ENCODE measurements at places on chromosomes 11 and 22. TPM values are rescaled to one million over a fixed set of nuclear protein-coding genes. Genes with fewer than 3 reads are reported as not detected.

GRCh38 chr11:29527391-29527936 lies 489.4 kb downstream of the KCNA4 start:
- no peaks in the 10 kb centered on the region for H3K36me3 ChIP-seq
- H3K4me3 ChIP-seq, result no peak overlapping the region
- H3K27ac ChIP-seq, result no peak overlapping the region
- DNase-seq, result no peak
- no peaks in the 10 kb centered on the region for H3K4me1 ChIP-seq
- H3K27me3 ChIP-seq, result no peaks in the 10 kb centered on the region

DNA sequence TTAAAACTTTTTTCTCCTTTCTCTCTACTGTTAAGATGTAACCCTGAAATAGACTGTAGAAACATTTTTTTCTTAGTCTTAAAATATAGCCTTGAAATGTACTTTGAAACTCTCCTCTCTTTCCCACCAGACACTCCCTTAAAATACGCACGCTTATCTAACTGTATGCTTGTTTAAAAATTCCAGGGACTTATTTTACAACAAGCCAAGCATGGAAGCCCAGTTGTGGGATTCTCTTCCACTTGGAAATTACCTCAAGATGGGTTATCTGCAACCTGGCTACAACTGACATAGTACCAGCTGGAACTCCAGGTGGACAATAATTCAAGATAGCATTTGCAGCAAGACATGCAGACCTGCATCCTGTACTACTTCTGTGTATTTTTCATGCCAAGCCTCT lies 12.1 kb upstream of the CHORDC1 start:
- H3K36me3 ChIP-seq, result no peaks in the 10 kb centered on the region
- H3K4me3 ChIP-seq, result no peak overlapping the region
- H3K27ac ChIP-seq, result no peak overlapping the region
- H3K27me3 ChIP-seq, result no peaks in the 10 kb centered on the region
- H3K4me1 ChIP-seq, result no peaks in the 10 kb centered on the region

- no peak overlapping the region for H3K27ac ChIP-seq
- no peaks in the 10 kb centered on the region for H3K27me3 ChIP-seq
- DNase-seq, result no peak
- no peaks in the 10 kb centered on the region for H3K4me1 ChIP-seq
- H3K4me3 ChIP-seq, result no peak overlapping the region
These were observed 140.3 kb downstream of the CADM1 start for GRCh38 chr11:115363921-115364320.

GRCh38 chr22:39617342-39617741 lies 46.8 kb downstream of the CACNA1I start:
- no peaks in the 10 kb centered on the region for H3K4me1 ChIP-seq
- H3K27me3 ChIP-seq, result peaks cover 73% of the 10 kb centered on the region
- H3K4me3 ChIP-seq, result no peak overlapping the region
- DNase-seq, result no peak
- H3K27ac ChIP-seq, result no peak overlapping the region

GRCh38 chr22:46062971-46063631 lies 86.1 kb upstream of the WNT7B start:
- no peaks in the 10 kb centered on the region for H3K36me3 ChIP-seq
- H3K27ac ChIP-seq, result peak overlapping the region; percentile 99
- DNase-seq, result peak; percentile 57
- H3K4me1 ChIP-seq, result peaks cover 95% of the 10 kb centered on the region
- no peak overlapping the region for H3K4me3 ChIP-seq
- H3K27me3 ChIP-seq, result no peaks in the 10 kb centered on the region

DNA sequence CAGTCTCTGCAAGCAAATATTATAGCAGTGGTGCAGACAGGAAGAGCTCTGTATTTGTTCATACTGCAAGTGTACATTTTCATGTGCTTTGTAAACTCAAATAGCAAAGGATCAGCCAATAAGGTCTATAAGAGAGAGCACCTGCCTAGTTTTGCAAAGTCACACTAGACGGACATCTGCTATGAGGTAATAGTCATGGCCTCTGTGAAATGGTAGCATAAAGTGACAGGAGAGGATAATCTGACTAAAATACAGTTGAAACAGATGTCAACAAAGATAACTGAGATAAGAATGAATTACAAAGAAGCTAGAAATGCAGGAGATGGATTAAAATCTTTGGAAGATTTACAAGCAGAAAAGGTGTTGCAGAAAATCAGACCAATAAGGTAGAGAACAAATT lies 70.6 kb upstream of the SPON1 start:
- no peaks in the 10 kb centered on the region for H3K4me1 ChIP-seq
- DNase-seq, result no peak
- H3K36me3 ChIP-seq, result no peaks in the 10 kb centered on the region
- no peak overlapping the region for H3K4me3 ChIP-seq
- no peaks in the 10 kb centered on the region for H3K27me3 ChIP-seq
- no peak overlapping the region for H3K27ac ChIP-seq

ASCL3 gene
- total RNA-seq, result not detected

DNA sequence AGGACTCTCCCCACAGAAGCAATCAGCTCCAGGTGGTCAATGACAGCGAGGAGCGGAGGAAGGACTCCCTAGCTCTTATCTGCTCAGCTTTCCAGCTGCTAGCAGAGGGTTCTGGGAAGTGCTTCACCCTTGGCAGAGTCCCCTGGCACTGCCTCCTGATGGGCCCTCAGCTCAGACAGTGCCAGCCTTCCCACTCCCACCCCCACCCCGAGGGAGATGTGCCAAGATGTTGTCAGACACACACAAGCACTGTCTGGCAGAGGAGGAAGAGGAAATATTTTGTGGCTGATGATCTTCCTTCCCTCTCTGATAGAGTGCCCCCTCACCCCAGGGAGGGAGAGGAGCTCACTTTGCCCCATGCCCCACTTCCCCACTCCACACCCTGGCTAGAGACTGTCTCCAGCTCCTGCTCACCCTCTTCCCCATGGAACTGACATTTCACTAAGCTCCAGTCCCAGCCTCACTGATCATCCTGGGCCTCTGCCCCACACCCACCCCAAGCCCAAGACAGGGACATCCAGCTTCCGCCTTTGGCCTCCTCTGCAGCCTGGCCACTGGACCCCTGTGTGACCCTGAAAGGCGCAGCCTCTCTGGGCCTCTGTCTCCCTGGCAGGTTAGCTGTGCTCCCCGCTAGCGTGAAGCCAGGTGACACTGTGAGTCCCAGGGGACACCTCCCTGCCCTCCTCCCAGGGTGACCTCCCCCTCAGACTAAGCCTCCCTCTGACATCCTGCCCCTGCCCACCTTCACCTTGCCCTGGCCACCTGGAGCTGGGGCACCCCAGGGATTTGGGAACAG lies 44.5 kb downstream of the SLCO2B1 start:
- peaks cover 31% of the 10 kb centered on the region for H3K4me1 ChIP-seq
- no peak overlapping the region for H3K27ac ChIP-seq
- H3K27me3 ChIP-seq, result no peaks in the 10 kb centered on the region

DNA sequence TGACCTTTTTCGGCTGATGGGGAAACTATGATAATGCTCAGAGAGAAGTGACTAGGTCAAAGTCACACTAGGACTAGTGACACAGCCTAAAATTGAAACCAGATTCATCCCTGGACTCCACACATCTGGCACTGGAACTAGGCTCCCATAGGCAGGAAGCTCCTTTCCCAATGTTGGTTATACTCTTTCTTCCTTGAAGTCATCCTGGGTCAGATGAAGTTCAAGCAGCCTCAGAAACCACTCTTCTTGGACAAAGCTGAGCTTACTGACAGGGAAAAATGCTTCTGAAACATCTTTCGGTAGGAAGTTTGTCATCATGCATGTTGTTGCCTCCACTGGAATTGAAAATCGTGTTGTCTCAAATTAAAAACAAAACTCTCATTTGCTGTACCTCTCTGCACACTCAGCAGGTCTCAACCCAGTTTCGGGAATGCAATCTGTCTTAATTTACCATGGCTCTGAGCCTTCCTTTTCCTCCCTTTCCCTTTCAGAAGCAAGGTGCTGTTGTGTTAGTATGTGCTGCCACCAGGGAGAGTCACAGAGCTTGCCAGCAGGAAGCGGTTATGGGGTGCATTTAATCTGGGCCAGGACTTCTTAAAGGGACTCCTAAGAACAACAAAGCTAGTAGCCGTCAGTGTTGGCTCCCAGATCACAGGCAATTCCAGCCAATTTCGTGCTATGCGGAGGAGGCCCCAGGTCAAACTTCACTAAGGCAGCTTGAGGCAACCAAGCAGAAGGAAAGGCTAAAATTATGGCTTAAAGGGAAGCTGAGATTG lies 384.8 kb downstream of the TENM4 start:
- no peaks in the 10 kb centered on the region for H3K27me3 ChIP-seq
- H3K36me3 ChIP-seq, result no peaks in the 10 kb centered on the region
- H3K4me3 ChIP-seq, result no peak overlapping the region
- DNase-seq, result no peak
- no peaks in the 10 kb centered on the region for H3K4me1 ChIP-seq

CARD10 gene
- total RNA-seq, result 2.8 TPM

DNA sequence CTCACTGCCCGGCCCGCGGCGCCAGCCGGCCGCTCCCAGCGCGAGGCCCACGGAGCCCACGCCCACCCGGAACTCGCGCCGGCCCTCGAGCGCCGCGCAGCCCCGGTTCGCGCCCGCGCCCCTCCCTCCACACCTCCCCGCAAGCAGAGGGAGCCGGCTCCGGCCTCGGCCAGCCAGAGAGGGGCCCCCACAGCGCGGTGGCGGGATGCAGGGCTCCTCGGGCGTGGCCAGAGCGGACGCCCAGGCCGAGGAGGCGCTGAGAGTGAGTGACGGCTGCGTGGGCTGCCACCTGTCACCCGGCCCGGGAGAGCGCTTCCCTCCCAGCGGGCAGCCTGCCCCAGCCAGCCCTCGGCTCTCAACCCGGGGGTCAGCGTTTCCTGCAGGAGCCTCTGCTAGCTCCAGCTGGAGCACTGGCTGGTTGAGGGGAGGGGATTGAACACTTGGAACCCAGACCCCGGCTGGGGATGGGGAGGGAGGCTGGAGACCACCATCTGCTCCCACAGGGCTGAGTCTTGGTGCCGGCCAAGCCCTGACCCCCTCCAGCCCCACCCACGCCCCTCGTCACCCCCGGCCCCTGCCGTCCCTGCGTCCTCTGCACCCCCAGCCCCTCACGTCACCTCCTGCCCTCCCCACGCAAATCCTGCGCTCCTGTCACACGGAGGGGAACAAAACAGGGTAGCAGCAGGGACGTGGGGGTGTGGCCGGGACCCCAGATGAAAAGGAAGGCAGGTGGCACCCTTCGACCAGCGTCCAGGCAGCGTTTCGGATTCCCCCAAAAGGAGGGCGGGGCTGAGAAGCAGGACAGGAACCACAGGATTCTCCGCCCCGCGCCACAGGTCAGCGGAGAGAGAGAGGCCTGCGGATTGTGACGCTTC lies 157.0 kb downstream of the BRD1 start:
- no peaks in the 10 kb centered on the region for H3K36me3 ChIP-seq
- no peak overlapping the region for H3K27ac ChIP-seq
- no peaks in the 10 kb centered on the region for H3K4me1 ChIP-seq
- DNase-seq, result peak; percentile 56
- peak overlapping the region; percentile 25 for H3K4me3 ChIP-seq

RNF214 gene
- total RNA-seq, result 23.8 TPM

DNA sequence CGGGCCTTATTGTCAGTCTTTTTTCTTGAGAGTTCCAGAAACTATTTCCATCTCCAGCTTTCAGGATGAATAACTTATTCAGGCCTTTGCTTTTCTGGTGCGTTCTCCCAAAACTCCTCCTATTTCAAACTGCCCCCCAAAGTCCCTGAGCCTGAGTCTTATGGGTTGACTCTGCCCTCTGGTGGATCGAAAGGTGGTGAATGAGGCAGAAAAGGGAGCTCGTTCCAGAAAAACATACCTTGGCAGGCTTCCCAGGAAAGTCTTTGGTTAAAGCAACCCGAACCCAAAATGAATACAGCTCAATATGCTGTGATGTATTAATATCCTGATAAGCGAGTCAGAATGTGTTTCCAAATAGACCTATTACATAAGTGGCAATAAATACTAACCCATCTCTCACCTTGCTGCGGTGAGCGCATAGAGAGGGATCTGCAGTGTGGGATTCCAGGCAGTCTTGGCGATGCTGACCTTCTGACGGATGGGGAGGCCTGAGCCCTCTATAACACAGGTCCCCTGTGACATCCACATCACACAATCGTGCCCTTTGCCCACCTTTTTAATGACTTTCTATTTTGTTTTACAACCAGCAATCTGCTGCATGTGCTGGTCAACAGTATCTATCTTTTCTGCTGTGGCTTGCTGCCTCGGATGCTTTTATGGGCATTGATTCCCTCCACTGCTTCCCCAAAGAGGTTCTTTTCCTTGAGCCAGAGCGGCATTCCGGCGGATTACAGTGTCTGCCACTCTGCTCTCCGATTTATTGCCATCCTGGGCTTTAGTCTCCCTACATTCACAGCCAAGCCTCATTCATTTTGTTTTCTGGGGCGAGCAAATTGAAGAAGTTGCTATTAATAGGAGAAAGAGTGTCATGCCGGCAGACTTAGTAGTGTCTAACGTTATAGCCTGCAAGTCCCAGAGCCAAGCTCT lies 756.8 kb downstream of the NTM start:
- peak overlapping the region; percentile 16 for H3K4me3 ChIP-seq
- H3K27me3 ChIP-seq, result no peaks in the 10 kb centered on the region
- H3K36me3 ChIP-seq, result no peaks in the 10 kb centered on the region

DNA sequence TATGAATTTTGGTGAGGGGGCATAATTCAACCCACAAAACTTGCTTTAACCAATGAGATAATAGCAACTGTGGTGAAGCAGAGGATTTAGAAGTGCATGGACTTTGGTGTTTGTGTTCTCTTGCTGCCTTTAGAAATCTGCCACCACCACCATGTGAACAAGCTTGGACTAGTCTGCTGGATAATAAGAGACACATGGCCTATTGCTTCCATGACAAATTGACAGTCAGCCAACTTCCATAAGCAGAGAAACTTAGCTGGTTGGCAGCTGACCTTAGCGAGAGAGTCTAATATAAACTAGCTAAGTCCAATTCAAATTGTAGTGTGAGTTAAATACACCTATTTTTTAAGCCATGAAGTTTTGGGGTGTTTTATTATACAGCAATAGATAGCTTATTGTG lies 482.1 kb upstream of the ANO5 start:
- no peak for DNase-seq
- no peak overlapping the region for H3K4me3 ChIP-seq
- no peaks in the 10 kb centered on the region for H3K4me1 ChIP-seq
- H3K27ac ChIP-seq, result no peak overlapping the region
- H3K27me3 ChIP-seq, result no peaks in the 10 kb centered on the region

GRCh38 chr11:61054927-61055562 lies 47.2 kb upstream of the CD5 start:
- H3K27me3 ChIP-seq, result no peaks in the 10 kb centered on the region
- no peaks in the 10 kb centered on the region for H3K36me3 ChIP-seq
- H3K27ac ChIP-seq, result no peak overlapping the region
- no peak overlapping the region for H3K4me3 ChIP-seq
- DNase-seq, result peak; percentile 57
- no peaks in the 10 kb centered on the region for H3K4me1 ChIP-seq

FOLR2 gene
- 41.0 TPM for total RNA-seq

Measured in sigmoid colon (tissue), 7 donors.